Endothelial cell (in vitro differentiated cells): ENCODE measurements at places on chromosomes 12 and 14. TPM values are rescaled to one million over a fixed set of nuclear protein-coding genes. Genes with fewer than 3 reads are reported as not detected.

The KRT79 gene
- not detected for total RNA-seq

The PIP4P1 gene
- 36.8 TPM for total RNA-seq

The SIX4 gene
- total RNA-seq: 6.3 TPM

GRCh38 chr12:125183187-125184067, 118.2 kb downstream of the AACS start:
- H3K36me3 ChIP-seq: peaks cover 5% of the 10 kb centered on the region
- H3K27ac ChIP-seq: no peak overlapping the region
- peaks cover 10% of the 10 kb centered on the region for H3K27me3 ChIP-seq
- H3K4me3 ChIP-seq: no peak overlapping the region
- DNase-seq: peak; percentile 90

DNA sequence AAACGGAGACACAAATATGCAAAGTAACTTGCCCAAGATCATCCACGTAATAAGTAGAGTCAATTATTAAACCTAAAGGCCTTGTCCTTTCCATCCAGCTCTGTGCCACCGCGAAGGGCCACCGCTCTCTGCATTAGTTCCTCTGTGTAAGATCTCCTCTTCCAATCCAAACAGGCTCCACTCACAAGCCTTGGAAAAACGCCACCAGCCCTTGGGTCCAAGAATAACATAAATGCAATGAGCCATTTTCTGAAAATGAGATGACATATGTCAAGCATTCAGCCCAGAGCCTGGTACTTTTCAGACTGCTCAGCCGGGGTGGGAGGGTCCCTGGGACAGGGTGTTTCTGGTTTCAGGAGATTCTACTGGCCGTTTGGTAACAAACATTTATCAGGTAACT, 30.0 kb downstream of the DGLUCY start:
- peaks cover 66% of the 10 kb centered on the region for H3K4me1 ChIP-seq
- H3K36me3 ChIP-seq: peaks cover 3% of the 10 kb centered on the region
- no peak overlapping the region for H3K4me3 ChIP-seq
- peaks cover 21% of the 10 kb centered on the region for H3K27me3 ChIP-seq

- H3K27me3 ChIP-seq: peaks cover 2% of the 10 kb centered on the region
- no peak for DNase-seq
- H3K4me3 ChIP-seq: no peak overlapping the region
- peaks cover 4% of the 10 kb centered on the region for H3K36me3 ChIP-seq
- no peaks in the 10 kb centered on the region for H3K4me1 ChIP-seq
These were observed 675.0 kb downstream of the TMEM121 start for GRCh38 chr14:106201376-106201775.

DNA sequence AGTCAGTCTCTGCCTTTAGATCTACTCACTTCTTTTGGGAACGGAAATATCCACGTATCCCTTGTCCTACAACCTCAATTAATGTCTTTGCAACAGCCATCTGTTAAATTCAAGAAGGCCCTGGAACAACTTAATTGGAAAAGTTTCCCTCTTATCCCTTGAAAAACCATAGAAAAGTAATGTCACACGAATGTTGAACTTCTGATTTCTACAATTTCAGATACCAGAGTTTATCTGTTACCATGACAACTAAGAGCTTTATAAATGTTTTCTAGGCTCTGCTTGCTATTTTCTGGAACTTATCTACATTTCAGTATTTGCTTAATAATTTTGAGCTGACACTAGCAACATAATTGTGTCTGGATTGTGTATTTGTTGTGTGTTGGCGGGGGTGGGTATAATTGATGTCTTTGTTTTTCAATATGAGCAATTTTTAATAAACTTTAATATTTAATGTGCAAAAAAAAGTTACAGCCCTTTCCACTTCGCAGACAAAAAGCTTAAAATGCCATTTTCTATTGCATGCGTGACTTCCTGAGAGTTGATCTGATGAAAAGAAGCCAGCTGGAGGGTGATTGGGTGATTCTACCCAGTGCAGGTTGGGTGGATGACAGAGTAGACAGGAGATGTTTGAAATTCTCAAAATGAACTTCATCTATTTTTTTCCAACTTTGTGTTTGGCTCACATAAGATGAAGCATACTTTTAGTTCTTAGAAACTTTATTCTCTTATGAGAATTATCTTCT, 11.8 kb upstream of the EDDM3A start:
- DNase-seq: no peak
- no peak overlapping the region for H3K4me3 ChIP-seq
- no peaks in the 10 kb centered on the region for H3K36me3 ChIP-seq
- H3K27ac ChIP-seq: no peak overlapping the region

GRCh38 chr14:51210594-51210993, 29.5 kb upstream of the TMX1 start:
- H3K27me3 ChIP-seq: no peaks in the 10 kb centered on the region
- DNase-seq: no peak
- H3K4me3 ChIP-seq: no peak overlapping the region

- no peaks in the 10 kb centered on the region for H3K27me3 ChIP-seq
- no peaks in the 10 kb centered on the region for H3K4me1 ChIP-seq
- no peak overlapping the region for H3K4me3 ChIP-seq
- no peaks in the 10 kb centered on the region for H3K36me3 ChIP-seq
- no peak for DNase-seq
These were observed 37.1 kb upstream of the STK38L start for GRCh38 chr12:27206801-27207502.

GRCh38 chr12:49010092-49010668, 8.4 kb downstream of the PRKAG1 start:
- peak overlapping the region; percentile 19 for H3K4me3 ChIP-seq
- H3K4me1 ChIP-seq: no peaks in the 10 kb centered on the region
- DNase-seq: no peak

- H3K4me3 ChIP-seq: no peak overlapping the region
- peaks cover 19% of the 10 kb centered on the region for H3K36me3 ChIP-seq
- peaks cover 3% of the 10 kb centered on the region for H3K27me3 ChIP-seq
- H3K27ac ChIP-seq: no peak overlapping the region
- H3K4me1 ChIP-seq: peaks cover 18% of the 10 kb centered on the region
These were observed 15.3 kb downstream of the CFAP251 start for GRCh38 chr12:121933522-121934308.
